ENCODE measurements at places on chromosomes 7 and 10.

DNA sequence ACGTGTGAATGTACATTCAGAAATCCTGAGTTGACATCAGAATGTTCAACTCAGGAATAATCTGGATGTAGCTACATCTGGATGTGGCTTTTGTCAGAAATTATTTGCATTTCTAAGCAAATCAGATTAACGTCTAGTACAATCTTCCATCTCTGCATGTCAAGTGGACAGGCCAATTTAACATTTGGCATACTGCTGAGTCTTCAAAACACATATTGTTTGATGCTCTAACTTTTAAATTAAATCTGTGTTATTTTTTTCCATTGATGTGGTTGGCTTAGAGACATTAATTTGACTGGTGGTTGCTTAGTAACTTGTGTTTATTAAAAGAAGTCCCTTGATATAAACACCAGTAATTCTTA, 3.4 kb downstream of the STAMBPL1 start:
- no peak for DNase-seq

DNA sequence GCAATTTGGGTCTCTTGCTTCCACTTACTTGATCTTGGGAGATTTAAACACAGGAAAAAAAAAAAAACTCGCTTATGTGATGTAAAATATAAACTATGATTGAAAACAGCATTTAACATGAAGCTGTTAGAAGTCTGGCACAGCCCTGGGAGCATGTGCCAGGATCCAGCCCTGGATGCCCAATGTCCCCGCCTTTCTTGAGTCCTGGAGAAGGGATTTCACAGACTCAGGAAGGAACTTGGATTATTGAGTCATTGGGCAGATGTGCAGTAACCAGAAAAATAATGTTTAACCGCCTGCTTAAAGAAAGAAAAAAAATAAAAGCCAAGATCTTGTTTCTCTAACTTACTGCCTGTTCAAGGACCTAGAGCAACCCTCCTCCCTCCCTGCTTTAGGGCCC, 3.7 kb upstream of the JCAD start:
- DNase-seq, result no peak

GRCh38 chr7:111384065-111384891, 178.0 kb downstream of the IMMP2L start:
- no peak for DNase-seq

DNA sequence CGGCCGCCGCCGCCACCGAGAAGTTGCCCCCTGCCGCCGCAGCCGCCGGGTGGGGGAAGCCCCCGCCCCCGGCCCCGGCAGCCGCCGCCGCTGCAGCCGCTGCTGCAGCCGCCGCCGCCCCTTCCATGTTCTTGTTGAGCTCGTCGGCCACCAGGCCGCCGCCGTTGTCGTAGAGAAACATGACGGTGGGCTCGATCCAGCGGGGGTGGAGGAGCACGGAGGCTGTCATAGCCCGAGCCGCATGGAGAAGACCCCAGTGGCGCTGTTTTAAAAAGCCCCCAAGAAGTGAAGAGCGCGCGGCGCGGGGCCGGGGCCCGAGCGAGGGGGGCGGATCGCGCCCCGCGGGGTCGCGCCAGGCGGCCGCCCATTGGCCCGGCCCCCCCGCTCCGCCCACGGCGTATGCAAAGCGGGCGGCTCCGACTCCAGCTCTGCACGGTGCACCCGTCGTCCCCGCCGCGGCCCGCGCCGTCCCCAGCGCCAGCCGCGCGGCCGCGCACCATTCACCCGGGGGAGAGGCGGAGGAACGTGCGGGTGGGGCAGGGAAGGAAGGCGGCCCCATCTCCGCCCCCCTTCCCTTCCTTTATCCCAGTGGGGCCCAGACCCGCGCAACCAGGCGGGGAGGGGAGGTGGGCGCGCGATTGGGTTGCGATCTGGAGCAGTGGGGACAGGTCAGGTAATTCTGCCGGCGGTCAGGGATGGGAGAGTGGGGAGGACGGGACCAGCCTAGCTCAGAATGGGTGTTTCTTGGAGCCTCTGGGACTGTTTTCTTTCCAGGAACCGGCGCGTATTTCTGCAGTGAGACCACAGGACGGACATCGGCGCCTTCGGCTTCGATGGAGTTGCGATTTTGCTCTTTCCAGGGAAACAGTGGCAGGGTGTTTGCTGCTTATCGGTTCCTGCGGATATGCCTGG, at the start of gene HOXA13:
Gene HOXA13, minus strand, starts transcription at position 243 of the 912 bp plus-strand sequence. Its CDS starts 14 bp downstream, at position 229.
- DNase-seq, result no peak

GRCh38 chr10:101995451-101996063, 60.4 kb downstream of the ARMH3 start:
- DNase-seq, result no peak

- DNase-seq, result no peak
These were observed 69.4 kb downstream of the ZRANB1 start for GRCh38 chr10:125011171-125011925.

DNA sequence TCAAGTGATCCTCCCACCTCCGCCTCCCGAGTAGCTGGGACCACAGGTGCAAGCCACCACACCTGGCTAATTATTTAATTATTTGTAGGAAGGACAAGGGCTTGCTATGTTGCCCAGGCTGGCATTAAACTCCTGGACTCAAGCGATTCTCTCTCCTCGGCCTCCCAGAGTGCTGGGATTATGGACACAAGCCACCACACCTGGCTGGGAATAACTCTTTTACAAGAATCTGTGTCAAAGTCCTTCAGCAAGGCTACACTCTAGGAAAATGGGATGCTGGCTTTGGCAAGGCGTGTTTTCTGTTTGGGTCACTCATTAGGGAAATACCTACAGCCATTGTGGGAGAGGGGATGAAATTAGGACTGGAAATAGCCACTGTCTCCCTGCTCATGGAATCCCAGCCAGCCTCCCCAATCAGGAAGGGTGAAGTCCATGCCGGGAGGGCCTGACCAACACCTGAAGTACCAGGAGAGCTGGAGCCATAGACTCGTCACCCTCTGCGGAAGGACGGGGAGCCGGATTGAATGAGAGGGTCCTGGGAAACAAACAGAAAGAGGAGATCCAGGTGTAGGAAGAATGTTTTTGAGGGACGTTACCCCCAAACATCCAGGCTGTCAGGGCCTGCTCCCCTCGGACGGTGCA, 72.2 kb upstream of the MYL10 start:
- no peak for DNase-seq

DNA sequence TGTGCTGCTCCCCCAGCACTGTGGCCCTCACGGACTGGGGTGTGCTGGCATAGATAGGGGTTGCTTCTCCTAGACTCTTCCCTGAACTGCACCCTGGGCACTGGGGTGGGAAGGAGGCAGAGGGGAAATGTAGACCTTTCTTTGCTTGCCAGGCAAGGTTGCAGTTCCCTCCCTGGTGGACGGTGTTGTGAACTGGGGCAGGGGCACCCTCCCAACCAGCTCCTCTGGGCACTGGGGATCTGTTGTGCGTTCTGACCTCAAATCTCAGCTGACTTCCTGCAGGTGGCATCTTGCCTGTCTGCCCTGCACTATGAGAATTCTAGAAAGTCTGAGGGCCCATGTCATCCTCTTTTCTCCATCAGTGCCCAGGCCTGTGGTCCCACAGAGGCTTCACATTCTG, 53.9 kb downstream of the ARHGAP22 start:
- no peak for DNase-seq

GRCh38 chr7:116588225-116588624, 63.4 kb downstream of the CAV1 start:
- no peak for DNase-seq

GRCh38 chr7:7965301-7965700, 3.3 kb upstream of the GLCCI1 start:
- no peak for DNase-seq

- DNase-seq, result no peak
These were observed 410.8 kb downstream of the MDFIC start for GRCh38 chr7:115332691-115333090.

DNA sequence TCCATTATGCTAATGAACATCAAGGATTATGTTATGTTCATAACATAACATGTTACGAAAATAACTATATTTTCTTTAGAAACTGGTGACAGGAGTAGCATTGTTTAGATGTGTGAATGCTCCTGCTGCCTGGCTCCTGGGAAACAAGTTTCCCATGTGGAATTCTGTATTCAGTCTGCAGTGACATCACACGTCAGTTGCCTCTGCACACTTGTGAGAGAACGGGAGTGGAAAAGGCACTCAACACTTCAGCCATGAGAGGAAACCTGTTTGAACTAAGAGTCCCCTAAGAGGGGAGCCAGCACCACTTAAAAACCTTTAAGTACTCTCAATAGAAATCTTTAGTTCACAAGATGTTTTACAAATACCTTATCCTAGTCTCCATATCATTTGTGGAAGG, 140.3 kb upstream of the FAM20C start:
- no peak for DNase-seq

DNA sequence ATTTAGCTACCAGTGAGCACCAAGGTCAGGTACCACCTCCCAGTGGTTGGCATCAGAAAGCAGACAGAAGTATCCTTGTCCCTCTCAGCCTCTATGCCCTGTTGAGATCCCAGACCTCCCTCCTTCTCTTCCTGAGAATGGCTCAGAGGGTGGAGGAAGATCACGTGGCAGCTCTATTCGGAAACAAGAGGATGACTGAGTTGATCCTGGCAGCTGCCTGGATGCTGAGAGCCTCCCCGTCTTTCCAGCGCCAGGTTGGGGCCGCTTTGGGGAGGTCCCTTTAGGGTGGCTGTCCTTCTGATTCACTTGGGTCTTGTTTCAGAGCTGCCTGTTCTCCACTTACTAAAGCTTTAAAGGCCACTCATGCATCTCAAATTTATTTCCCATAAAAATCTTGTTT, 36.9 kb upstream of the NPFFR1 start:
- DNase-seq, result no peak

DNA sequence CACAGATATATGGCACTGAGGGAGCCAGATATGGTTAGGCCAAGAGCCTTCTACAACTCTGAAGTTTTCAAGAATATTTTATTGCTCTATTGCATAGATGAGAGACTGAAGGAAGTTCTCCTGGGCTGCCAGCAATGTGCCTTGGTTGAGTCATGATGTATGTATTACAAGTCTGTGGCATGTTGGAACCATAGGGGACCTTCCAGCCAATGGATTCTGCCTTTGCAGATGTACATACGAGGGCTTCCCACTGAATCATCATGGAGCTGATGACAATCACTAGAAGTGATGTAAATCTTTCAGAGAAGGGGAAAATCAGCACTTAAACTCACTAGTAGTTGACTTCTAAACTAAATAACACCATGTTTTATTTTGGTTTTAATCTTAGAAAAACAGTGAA, 419.5 kb downstream of the PHTF2 start:
- no peak for DNase-seq

Data from GM12892 (cell line).